ENCODE measurements at places on chromosomes 12 and 14.
A peak's percentile ranks its signal among the peaks of the same experiment; 100 is the strongest.

DNA sequence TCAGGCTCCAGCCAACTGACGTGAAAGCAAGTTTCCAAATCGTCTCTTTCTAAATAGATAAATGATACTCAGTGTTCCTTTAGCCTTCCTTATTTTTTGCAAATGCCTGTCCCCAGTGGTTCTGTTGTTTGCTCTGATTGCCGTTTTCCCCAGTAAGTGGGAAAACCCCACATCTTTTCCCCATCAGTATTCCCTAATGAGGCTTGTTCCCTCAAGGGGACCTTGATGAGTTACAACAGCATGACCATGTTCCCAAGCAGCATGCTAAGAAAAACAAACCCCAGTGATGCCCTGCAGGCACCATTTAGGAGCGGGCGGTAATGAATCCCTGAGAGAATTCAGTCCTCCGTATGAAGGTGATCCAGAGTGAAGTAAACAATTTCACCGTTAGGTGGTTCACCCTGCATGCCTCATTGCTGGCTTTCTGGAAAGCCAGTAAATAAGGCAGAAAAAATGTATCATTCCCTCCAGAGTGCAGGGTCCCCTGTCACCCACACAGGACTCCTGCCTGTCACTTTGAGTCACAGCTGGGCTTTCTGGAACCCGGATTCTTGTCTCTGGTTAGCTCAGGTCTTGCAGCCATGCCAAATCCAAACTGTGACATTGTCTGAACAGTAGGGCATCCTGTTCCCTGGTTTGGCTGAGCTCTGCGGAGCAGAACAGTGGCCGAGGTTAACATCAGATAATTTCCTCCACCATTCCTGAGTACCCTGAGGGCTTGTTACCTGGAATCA lies 222.6 kb downstream of the RGS6 start:
- DNase-seq, result no peak

- DNase-seq, result peak; percentile 65
Measured at GRCh38 chr14:105090493-105091053, 25.3 kb upstream of the GPR132 start.

GRCh38 chr14:95713596-95714371 lies at the start of gene TCL1A:
TSS of gene TCL1A (minus strand) at chr14:95714125. CDS start at chr14:95714066, 59 bp downstream.
- DNase-seq, result no peak

GRCh38 chr12:116534311-116535121 lies 24.7 kb upstream of the MAP1LC3B2 start:
- DNase-seq, result no peak

DNA sequence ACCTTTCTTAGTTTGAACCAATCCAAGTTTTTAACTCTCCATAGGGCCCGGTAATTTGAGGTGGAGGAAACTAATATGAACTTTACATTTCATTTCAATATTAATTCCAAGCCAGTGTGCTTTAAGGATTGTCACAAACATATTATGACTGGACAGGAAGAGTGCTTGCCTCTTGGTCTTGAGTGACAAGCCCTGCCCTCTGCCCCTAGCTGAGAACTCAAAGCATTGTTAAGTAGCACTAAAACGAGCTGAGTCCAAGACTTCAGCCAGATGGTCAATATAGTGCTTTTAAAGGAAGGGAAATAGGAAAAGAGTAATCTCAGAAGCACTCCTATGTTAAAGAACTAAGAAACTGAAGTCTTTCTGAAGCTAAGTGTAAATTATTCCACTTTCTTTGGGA lies 17.1 kb downstream of the TRMT5 start:
- DNase-seq, result no peak

DNA sequence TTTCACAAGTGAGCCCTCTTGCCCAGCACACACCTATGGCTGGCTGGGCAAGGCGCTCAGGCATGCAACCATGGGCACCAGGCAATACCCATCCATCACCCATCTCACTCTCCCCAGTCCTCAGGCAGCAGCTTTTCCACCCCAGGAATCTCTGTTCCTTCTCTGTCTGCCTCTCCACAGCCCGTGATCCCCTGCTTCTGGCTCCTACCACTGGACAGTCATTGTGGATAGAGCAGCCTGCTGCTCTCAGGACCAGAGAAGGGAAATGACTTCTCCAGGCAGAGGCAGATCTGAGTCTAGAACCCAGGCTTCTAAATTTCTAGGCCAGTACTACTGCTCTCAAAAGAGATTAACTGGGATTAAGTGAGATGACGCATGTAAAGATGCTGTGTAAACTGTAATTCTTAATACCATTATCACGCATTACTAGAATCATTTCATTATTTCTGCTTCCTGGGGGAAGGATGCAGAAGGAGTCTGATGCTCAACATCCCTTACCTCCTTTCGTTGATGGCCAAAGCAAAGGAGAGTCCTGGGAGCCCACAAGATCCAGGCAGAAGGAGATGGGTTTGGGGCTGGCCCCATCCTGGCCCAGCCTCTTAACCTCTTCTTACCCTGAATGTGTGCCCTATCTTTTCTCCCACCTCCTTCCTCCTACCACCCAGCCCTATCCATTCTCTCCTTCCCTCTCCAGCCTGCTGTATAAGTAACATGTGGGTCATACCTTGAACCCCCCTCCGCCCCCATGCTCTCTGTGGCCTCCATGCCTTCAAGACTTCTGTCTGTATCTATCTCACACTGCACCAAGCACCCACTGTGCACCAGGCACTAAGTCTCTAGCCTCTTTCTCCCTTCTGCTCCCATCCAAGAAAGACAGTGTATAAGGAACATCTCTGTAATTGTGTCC lies 4.8 kb upstream of the AQP5 start:
- no peak for DNase-seq

DNA sequence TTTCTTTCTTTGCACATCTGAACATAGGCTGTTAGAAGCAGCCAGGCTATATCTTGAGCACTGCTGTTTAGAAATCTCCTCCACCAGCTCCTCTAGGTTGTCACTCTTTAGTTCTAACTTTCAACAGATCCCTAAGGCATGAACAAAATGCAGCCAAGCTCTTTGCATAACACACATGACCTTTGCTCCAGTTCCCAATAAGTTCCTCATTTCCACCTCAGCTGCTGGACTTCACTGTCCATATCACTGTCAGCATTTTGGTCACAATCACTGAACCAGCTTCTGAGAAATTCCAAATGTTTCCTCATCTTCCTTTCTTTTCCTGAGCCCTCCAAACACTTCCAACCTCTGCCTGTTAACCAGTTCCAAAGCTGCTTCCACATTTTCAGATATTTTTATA lies 27.6 kb upstream of the C14orf132 start:
- no peak for DNase-seq

DNA sequence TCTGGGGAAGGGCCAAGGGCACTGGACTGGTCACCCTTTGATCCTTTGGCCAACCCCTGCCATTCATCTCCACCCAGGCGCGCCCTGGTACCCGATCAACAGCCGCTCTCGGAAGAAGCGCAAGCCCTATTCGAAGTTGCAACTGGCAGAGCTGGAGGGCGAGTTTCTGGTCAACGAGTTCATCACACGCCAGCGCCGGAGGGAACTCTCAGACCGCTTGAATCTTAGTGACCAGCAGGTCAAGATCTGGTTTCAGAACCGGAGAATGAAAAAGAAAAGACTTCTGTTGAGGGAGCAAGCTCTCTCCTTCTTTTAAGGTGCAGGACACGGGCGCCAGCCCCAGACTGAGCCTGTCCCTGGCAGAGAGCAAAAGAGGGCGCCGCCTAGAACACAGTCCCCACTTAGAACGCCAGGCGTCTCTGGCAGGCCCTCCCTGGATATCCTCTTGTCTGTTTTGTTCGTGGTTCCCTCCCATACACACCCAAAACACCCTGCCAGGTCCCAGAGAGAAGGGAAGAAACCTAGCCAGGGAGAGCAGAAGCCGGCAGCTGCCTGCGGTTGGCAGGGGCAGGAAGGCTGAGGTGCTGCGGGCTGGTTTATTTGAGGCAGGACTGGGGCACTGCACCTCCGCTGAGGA lies 1.7 kb downstream of the HOXC12 start:
- no peak for DNase-seq

- no peak for DNase-seq
Measured at GRCh38 chr14:20198991-20199390, 8.3 kb downstream of the OR11G2 start.

- no peak for DNase-seq
Measured at GRCh38 chr12:30329281-30329680, 366.4 kb downstream of the IPO8 start.

- DNase-seq, result no peak
Measured at GRCh38 chr14:21241218-21241819, 27.9 kb downstream of the HNRNPC start.

DNA sequence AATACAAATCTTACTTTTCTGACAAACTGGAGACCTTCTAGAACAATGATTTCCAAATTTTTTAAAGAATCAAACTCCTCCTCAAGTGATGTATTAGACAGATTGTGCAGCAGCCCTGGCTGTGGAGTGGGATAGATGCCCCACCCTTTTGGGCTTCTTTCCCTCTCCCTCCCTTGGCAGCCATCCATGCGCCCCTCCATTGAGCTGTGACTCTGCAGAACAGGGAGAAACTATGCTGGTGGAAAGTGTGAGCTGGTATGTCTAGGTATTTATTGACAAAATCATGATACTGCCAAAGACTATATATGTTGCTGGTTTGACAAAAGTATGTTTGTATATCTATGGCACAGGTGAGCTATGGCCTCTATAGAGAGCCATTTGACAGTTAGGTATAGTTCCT lies 138.5 kb downstream of the KTN1 start:
- no peak for DNase-seq

GRCh38 chr12:124172636-124173035 lies 122.3 kb upstream of the RFLNA start:
- no peak for DNase-seq

DNA sequence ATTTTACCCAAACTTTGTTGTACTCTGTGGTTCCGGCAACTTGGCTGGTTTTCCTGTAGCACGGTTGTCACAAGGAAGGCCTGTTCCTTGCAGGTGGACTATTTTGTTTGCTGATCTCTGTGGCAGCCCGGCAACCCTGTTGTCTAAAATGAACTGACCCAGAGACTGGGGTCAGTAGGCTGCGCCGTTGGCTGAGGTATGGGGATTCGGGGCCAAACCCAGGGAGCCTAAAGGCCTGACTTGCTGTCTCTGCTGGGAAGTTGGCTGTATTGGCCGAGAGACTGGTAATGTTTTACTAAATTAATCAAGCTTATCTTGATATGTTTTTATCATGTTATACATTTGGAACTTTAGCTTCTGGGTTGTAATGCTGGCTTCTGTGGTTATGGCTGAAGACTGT lies 13.8 kb downstream of the SMIM41 start:
- DNase-seq, result no peak

DNA sequence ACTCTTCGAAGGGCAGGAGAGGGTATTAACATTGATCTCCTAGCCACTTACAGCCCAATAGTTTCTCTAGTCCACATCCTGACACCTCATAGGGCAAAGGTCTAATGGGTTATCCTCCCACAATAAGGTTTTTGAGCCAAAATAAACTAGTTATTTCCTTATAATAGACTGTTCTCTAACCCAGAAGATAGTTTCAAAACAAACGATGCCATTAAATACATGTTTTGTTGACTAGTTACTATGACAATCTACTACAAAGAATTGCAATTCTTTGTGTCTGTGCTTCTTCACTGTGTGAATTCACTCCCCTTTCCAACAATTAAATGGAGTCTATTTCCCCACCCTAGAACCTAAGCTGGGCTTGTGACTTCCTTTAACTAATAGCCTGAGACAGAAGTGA lies 6.4 kb upstream of the ACTR10 start:
- no peak for DNase-seq

DNA sequence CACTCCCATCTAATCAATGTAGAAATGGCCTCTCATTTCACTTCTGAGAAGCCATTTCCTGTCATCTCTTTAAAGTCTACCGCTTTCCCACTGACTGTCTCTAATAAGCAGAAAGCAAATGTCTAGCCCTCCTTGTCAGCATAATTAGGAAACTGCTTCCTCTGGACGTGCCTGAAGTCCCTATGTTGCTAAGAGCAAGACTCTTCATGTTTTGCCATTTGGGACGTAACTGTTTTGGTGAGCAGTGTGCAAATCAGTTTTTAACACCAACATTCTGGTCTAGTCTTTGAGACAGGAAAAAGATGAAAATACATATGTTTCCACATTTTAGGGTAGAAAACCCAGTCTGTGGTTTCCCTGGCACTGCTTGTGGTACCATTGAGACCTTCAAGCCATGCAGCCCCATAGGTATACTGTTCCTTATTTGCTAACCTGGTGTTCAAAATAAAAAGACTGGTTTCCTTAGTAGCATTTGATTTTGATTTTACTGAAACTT lies 22.2 kb downstream of the IFNG start:
- no peak for DNase-seq

Measured in activated CD8-positive, alpha-beta memory T cell treated with anti-CD3 and anti-CD28 coated beads for 1 hour (primary cell).